Amygdala (tissue), 56 donors: ENCODE measurements at places on chromosomes 5 and 9.

- DNase-seq: no peak
These were observed 244.4 kb downstream of the MAST4 start for GRCh38 chr5:66840511-66841013.

DNA sequence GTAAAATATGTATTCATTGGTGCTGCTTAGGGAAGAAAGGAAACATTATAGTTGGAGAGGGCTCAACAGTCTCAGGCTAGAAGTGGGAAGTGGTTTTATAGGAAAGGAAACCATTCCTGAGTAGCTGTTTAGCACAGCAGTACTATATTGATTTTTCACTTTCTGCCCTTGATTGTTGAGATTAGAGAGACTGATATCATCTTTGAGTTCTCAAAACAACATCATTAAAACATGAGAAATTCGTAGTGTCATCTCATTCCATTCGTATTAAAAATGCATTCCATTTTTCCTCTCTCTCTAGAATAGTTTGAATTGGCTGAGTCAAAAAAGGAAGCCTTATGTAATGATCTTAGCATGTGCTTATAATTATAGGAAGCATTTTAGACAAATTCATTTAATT, 14.1 kb downstream of the POLR3G start:
- no peak for DNase-seq

GRCh38 chr9:111628411-111628810, 2.7 kb upstream of the DNAJC25 start:
- DNase-seq: no peak

DNA sequence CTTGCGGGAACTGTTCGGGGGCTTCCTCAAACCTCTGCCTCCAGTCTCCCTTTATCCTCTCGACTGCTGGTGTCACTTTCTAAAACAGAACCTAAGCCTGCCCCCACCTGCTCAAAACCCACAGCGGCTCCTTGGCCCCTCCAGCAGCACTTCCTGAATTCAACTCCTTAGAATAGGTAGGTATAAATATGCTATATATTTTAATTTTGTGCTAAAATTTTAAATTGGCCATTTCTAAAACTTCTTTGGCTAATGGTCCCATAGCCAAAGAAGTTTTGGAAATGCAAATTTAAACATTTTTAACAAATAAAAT, 71.8 kb upstream of the TBC1D2 start:
- no peak for DNase-seq

DNA sequence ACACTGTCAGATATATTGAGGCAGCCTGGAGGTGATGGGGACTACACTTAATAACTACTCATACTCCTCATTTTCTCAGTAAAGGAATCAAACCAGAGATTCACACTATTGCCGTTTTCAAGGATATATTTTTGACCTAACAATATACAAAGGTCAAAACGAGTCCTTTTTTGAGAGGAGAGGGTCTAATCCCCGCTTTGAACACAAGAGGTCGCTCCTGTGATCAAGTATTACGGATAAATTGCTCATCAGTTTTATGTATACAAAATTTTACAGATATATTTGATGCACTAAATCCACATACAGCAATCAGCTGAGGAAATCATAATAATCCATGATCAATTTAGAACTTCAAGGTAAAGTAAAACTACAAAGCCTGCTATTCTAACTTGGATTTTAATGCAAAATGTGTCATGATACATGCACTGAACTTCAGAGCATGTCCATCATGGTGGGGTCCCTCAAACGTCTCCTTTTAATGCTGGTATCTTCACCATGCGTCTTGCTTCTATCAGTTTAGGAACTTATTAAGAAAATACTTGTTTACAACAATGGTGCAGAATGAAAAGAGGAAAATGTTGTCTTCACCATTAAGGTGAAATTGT, 2.5 kb upstream of the ISL1 start:
- DNase-seq: no peak
